ENCODE measurements at places on chromosomes 1 and 21. TPM values are rescaled to one million over a fixed set of nuclear protein-coding genes. Genes with fewer than 3 reads are reported as not detected.

Gene SGIP1
- 5.3 TPM for total RNA-seq

DNA sequence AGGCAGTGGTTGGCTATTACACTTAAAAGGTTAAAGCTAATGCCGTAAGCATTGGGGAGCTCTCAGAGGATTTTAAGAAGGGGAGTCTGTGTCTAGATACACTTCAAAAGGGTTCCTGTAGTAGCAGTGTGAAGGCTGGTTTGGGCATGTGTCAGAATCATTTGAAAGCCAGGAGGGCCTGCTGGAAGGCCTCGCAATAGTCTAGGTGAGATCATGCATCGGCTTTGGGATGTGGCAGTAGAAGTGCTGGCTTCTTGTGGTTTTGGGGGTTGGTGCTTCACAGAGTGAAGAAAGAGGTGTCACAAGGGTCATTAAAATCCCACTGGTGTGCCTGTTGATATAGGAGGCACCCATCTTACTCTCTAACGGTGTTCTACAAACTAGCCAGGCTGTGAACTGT, 85.7 kb downstream of the ST6GALNAC3 start:
- H3K4me3 ChIP-seq: no peak overlapping the region
- H3K27ac ChIP-seq: no peak overlapping the region
- no peaks in the 10 kb centered on the region for H3K27me3 ChIP-seq
- H3K36me3 ChIP-seq: peaks cover 4% of the 10 kb centered on the region
- DNase-seq: no peak

DNA sequence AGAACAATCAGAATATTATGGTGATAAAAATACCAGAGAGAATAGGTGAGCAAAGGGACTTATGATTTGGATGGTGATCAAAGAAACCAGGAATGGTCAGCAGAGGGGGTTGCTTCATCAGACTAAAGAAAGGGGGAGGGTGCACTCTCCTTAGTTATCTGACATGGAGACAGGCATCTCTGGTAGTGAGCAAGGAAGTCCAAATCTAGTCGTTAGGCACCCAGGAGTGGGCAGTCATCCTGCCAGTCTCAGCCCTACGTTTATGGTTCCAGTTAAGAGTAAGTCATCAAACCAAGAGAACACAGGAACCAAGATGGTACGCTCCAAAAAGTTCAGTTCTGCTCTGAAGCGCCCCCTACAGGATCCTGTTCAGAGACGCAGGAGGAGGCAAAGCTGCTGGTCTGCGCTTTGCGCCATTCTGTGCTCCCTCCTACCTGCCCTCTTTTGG, 28.6 kb downstream of the EBNA1BP2 start:
- H3K27me3 ChIP-seq: no peaks in the 10 kb centered on the region
- no peak overlapping the region for H3K4me3 ChIP-seq
- H3K36me3 ChIP-seq: peaks cover 31% of the 10 kb centered on the region
- peaks cover 13% of the 10 kb centered on the region for H3K4me1 ChIP-seq

Gene YY1AP1
- 54.5 TPM for total RNA-seq

All from neural crest cell (in vitro differentiated cells).